ENCODE measurements at places on chromosomes 3 and 15. TPM values are rescaled to one million over a fixed set of nuclear protein-coding genes. Genes with fewer than 3 reads are reported as not detected.
A peak's percentile ranks its signal among the peaks of the same experiment; 100 is the strongest.

DNA sequence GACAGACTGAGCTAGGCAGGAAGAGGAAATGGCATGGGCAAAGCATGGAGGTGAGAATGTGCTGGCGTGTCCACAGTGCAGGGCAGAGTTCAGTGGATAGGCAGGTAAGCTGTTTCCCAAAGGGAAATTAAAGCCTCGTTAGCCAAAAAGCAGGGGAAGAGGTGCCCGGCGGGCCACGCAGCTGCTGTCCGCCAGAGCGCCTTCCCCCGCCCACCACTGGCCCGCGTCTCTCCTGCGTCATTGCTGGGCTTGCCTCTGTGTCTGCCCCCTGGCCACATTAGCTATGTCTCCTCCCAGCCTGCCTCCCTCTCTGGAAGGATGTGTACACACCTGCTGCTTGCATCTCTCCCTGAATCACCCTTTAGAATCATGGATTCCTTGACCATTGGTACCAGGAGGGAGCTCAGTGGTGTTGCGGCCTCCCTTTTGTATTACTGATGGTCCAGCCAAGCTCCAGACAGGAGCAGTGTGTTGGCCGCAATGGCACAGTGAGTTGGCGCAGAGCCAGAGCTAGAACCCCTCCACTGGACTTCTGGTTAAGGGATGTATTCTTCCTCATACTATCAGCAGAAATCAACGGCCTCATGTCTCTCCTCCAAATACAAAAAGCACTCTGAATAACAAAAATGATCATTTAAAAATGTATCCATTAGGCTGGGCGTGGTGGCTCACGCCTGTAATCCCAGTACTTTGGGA is 26.6 kb downstream of the SLC28A1 start:
- no peak for DNase-seq

Gene KBTBD13
- not detected for total RNA-seq

DNA sequence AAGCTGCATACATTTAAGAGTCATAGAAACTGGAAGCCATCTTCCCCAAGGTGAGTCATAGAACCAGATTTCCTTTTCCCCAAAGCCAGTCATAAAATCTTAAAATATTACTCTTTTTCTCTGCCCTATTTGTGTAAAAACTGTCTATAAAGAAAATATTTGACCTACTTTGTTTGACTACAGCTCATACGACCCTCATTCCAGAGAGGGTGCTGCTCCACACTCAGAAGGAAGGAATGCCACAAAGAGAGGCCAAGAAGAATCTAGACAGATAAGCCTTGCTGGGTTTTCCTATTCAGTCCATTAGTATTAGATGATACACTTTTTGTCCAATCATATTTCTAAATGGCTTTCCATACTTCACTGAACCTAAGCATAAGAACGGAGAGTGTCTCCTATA is 671.6 kb upstream of the SGO1 start:
- DNase-seq, result no peak

- DNase-seq, result no peak
Measured at GRCh38 chr3:195101001-195101583, 169.9 kb downstream of the XXYLT1 start.

DNA sequence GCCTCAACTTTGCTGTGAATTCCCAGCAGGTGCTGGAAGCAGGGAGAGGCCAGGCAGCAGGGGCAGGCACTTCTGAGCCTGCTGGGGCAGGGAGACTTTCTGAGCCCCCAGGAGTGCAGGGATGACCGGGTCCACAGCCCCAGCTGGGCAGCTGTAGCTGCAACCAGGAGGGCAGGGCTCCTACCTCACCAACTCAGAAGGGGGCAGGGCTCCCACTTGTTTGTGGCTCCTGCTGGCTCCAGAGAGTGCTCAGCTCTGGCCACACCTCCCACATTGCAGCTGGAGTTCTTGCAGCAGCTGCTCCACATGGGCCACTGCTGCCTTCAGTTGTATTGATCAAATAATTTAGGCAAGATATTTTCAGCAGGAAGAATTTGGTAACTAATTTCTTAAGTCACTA is 812.3 kb downstream of the NSUN3 start:
- no peak for DNase-seq

DNA sequence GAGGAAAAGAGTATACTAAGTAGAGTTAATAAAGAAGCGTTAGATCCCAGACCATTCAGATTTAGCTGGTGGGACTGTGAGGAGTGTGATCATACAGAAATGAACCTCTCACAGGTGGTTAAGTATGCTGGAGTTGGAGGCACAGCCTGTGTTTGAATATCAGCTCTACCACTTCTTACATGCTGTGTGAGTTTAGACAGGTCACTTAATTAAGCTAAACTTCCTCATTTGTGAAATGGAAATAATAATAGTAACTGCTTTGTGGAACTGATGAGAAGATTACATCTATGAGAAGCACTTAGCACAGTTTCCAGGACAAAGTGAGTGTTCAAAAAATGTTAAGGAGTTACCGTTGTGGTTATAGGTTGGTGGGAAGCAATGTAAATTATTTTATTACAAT is 8.4 kb downstream of the ACP3 start:
- no peak for DNase-seq

Gene ADGRG7
- total RNA-seq, result 2.0 TPM

Gene ACKR2
- total RNA-seq, result 5.0 TPM

DNA sequence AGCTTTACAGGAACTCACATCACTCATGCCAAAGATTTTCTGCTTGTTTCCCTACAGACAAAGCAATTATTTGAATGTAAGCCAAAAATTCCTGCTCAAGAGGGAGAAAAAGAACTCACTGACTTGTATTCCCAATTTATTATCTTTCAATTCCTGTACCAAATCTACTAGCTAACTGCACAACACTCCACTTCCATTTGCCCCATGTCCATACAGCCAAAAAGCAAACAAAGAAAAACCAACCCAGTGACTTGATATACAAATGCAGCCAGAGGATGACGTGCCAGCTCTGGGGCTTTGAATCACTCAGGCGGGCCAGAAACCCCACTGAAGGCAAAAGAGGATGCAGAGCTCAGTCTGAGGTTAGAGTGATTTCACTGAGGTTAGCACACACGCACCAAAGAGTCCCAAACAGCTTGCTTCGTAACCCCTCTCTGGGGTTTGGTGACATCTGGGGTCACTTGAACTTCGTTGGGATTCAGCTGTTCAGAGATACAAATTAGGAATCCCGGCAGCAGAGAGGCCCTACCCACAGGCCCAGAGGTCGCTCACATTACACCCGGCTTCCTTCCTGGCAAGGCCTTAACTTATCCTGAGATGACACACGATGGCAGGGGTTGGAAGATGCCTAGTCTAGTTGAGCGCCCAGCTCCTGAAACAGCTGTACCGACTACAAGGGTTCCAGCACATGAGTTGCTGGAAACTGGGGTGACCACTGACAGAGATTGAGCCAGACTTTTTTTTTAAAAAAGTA is 1.6 kb downstream of the RFTN1 start:
- peak; percentile 41 for DNase-seq

Gene ANKRD63
- 1.6 TPM for total RNA-seq

Gene APOD
- total RNA-seq, result 51.8 TPM

GRCh38 chr3:186417791-186418190 is 55.8 kb upstream of the DGKG start:
- no peak for DNase-seq

DNA sequence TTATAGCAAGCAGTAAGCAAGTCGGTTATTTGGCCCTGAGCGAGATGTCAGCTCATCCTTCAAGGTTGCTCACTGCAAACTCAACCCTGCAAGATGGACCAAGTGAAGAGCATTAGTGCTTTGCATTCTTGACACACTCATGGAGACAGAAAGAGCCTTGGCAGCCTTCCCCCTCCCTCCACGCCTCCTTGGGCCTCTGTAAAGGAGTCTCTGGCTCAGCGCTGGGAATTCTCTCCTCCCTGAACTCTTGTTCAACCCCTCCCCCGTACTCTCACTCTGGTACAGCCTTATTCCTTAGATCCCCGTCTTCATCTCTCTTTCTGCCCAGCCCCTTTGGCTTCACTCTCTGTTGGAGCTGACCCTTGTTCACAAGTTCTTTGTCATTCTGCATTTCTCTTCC is 2.2 kb upstream of the CX3CR1 start:
- no peak for DNase-seq

DNA sequence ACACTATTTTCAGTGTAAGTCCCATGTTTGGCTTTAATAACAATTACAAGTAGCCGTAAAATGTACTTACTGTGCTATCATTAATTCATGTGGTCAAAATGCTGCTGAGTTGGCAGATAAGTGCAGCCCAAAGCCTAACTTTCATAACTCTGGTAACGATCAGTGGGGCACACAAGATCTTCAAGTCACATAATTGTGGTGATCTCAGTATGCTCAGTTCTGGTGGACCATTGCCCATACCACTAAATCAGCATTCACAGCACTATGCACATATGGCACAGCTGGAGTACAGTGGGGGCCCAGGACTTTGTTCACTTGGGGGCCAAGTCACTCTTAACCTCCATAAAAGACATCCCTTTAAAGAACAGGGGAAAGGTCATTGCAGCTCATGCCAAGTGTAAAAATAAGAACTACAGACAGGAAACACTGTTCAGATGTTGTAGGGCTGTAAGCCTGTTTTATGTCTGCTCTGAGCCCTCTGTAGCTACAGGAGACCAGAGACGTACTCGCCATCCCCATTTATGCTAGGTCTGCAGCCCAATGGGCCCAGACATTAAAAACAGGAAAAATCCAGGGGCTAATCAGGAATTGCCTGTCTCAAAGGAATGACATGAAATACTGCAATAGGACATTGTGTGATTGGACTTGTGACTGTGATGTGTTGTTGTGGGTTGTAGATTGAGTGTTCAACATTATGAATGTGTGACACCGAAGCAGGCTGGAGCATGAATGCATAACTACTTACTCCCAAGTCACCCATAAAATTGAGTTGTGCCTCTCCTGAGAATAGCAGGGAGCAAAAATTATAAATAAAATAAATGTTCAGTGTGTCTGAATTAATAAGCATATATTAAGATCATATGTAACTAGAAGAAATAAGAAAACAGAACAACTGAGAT is 282.5 kb upstream of the EPHA3 start:
- DNase-seq, result no peak

Gene ATP8B4
- total RNA-seq, result 15.8 TPM

DNA sequence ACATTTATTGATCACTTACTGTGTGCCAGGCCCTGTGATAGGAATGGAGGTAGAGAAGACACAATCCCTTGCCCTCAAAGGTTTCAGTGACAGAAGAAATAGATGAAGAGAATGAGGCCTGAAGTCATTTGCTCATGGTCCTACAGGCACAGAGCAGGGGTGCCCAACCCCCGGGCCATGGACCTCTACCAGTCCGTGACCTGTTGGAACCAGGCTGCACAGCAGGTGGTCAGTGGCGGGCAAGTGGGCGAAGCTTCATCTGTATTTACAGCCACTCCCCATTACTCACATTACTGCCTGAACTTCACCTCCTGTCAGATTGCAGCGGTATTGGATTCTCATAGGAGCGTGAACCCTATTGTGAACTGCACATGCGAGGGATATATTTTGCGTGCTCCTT is 480.3 kb downstream of the LPP start:
- no peak for DNase-seq

Gene CHRNA7
- 4.2 TPM for total RNA-seq

Gene RASGRP1
- 4.6 TPM for total RNA-seq

Gene OR4F15
- total RNA-seq, result not detected

Gene IL17RB
- 13.3 TPM for total RNA-seq

DNA sequence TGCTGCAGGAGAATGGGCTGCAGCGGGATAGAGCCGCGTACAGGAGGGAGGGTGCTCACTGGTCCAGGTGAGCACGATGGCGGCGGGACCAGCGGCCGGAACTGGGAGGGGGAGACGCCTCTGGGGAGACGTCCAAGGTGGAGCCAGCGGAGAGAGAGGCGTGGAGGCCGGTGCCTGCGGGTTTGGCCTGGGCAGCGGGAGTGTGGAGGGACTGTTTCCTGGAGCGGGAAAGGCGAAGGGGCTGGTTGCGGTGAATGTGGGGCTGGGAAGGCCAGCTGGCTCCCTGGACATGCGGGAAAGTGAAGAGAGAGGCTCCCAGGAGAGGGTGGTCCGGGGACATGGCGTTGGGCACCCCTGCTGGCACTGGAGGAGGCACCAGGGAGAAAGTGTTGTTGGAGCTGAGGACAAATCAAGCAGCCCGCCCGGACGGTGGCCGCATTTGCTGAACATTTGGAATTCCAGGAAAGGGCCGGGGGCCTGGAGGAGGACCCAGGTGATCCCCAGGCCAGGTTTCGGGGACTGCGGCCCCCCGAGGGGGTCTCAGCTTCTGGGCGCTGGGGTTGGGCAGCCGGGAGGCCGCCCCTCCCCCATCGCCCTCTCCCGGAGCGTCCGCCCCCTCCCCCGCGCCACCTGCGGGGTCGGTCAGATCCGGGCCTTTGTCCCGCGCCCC is 34.3 kb downstream of the DNAJB8 start:
- no peak for DNase-seq

GRCh38 chr3:129398803-129399144 is 29.7 kb downstream of the EFCAB12 start:
- DNase-seq, result no peak

Gene AHSG
- 2.2 TPM for total RNA-seq

Gene ESYT3
- 5.1 TPM for total RNA-seq

- DNase-seq, result no peak
Measured at GRCh38 chr3:170431054-170431453, 12.4 kb downstream of the CLDN11 start.

DNA sequence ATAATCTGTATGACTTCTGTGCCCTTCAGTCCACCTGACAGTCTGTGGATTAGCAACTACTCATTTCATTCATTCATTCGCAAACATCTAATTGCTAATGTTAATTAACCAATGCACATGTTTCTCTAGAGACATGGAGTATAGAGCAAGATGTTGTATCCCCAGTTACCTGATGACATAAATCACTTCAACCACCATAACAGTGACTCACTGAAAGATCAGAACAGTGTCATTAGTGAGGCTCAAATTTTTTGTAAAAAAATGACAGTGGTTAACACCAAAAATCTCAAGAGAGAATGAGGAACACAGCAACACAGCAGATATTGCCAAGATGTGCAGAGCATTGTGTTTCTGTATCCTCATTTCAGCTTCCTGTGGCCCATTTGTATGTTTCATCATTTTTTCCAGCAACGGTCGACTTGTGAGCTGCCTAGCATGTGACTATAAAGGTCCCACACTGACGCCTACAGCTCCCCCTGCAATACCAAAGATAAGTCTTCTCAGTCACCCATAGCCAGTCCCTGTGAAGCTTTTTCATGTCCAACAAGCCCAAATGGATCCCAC is 3.7 kb upstream of the PLD1 start:
- peak; percentile 44 for DNase-seq

GRCh38 chr3:151537726-151538125 is 76.9 kb upstream of the IGSF10 start:
- DNase-seq, result no peak

GRCh38 chr3:190150681-190151080 is 30.0 kb upstream of the P3H2 start:
- no peak for DNase-seq

Gene GRAMD2A
- total RNA-seq, result 0.55 TPM

GRCh38 chr3:114552527-114552812 is 258.6 kb downstream of the TIGIT start:
- no peak for DNase-seq

GRCh38 chr3:156513619-156514018 is 41.3 kb downstream of the SSR3 start:
- DNase-seq, result no peak

Gene FANCD2OS
- not detected for total RNA-seq

Measured in mucosa of gallbladder (tissue), 1 donor.